Astrocyte (in vitro differentiated cells and primary cell): ENCODE measurements at places on chromosomes 6 and 20. TPM values are rescaled to one million over a fixed set of nuclear protein-coding genes. Genes with fewer than 3 reads are reported as not detected.
A peak's percentile ranks its signal among the peaks of the same experiment; 100 is the strongest.

GRCh38 chr6:100084991-100085364 lies 91.0 kb upstream of the MCHR2 start:
- peak; percentile 39 for DNase-seq

GRCh38 chr6:87806635-87807034 lies 104.6 kb upstream of the AKIRIN2 start:
- DNase-seq: no peak

DNA sequence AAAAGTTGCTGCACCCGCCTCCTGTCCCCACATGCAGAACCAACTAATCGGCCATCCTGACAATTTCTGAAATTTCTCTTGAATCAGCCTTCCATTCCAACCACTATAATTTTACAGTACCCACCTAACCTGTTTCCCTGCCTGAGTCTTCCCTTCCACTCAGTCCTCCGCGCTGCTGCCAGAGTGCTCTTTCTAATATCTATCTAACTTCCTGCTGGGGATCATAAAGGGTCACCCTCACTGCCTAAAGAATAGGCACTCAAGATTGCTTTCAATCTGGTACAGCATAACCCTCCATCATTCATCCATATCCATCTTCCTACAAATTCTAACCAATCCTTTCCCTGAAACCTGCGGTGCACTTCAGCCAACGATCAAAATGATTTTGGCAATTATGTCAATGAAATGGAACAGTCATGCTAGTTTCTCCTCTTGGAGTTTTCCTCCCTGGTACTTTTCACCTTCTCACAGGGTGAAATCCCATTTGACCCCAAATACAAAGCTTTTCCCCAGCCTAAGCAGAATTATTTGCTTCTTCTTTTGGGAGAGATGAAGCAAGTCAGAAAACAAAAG lies 117.5 kb upstream of the BEND6 start:
- DNase-seq: no peak

- no peak for DNase-seq
Measured at GRCh38 chr20:15930311-15931305, 642.6 kb downstream of the KIF16B start.

GRCh38 chr6:150579611-150580010 lies 20.1 kb upstream of the PLEKHG1 start:
- DNase-seq: no peak

GRCh38 chr20:32877507-32877906 lies 18.8 kb downstream of the EFCAB8 start:
- peak; percentile 42 for DNase-seq

- DNase-seq: no peak
Measured at GRCh38 chr6:23325065-23325464, 755.7 kb downstream of the HDGFL1 start.

GRCh38 chr20:44057698-44058675 lies 129.0 kb downstream of the JPH2 start:
- peak; percentile 18 for DNase-seq

- peak; percentile 53 for DNase-seq
Measured at GRCh38 chr20:3430376-3431069, 23.1 kb upstream of the DNAAF9 start.

DNA sequence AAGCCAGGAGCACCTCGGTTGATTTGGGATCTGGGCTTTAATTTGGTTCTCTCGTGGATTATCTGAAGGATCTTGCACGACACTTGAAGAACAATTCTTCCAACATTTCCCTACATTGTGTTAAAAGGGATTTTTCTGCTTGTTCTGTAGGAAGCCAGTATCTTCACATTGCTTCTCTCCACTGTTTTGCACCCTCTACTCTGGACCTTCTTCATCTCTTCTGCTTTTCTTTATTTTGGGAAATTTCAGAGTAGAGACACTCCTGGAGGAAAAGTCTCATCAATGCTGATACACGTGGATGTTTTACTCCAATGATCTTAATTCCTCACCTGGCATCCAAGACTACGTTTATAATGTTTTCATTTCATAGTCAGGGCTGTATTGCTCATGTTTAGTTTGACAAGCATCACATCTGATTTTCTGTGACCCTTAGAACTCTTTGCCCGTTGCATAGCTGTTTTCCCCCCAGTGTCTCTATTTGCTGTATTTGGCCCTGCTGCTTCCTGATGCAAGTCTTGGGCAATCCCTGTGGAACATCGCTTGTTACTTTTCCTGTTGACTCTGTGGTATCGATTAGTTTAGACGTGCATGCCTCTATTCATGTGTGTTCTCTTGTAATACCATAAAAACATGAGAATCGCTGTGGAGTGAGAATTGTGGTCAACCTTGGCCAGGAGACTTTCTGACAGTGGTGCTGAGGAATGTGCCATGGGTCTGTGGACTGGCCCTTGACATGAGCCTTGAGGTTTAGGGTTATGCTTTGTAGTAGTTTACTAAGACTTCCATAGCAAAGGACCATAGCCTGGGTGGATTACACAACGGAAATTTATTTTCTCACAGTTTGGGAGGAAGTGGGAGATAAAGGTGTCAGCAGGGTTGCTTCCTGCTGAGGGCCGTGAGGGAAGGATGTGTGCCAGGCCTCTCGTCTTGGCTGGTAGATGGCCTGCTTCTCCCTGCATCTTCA lies 12.5 kb downstream of the PLCB1 start:
- DNase-seq: peak; percentile 92

- no peak for DNase-seq
Measured at GRCh38 chr6:16380220-16380809, 141.9 kb downstream of the GMPR start.

DNA sequence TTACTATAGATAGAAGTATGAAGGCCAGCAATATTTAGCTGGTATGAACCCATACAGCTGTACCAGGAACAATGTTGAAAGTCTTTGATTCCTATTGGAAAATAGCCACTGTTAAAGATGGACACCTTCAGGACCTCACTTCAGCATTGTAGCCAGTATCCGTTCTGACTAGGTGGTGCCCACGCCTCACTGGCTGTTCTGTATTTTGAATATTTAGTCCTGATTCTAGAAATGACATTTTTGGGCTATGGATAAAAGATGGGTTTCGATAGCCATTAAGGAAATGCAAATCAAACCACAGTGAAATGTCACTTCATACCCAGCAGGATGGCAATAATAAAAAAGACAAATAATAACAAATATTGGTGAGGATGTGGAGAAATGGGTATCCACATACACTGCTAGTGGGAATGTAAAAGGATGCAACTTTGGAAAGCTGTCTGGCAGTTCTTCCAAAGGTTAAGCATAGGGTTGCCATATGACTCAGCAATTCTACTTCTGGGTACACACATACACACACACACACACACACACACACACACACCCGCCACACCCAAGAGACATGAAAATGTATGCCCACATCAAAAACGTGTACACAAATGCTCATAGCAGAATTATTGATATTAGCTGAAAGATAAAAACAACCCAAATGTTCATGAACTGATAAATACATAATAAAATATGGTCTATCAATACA lies 56.8 kb downstream of the UTRN start:
- no peak for DNase-seq

DNA sequence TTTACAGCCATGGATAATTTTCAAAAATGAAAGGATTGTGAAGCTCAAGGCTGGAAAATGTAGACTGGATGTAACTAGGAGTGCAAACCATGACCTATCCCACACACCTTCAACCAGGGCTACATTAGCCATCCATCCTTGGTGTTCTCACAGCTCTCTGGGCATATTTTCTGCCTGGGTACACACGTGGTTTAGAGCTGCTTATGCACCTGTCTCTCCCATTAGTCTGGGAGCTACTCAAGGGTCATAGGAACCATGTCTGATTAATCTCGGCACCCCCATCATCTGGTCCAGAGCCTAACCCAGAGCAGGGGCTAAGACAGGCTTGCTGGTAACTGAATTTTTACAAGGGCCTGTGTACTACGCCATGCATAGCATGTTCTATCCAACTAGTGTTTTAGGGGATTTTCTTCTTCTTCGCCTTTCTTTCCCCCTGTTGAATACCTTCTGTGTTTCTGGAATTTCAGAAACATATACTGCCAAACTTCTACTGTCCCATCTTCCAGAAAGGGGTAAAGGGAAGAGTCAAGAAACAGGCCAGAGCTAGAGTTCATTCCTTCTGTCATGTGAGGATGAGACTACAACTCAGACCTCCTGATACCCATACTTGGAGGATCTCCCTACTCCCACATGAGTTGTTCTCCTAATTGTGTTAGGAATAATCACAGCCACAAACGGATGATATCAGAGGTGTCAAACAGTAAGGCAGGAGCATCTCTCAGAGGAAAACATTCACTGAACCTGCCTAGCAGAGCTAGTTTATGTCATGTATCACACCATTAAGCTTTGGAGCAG lies 25.4 kb upstream of the FAM83C start:
- no peak for DNase-seq

- DNase-seq: no peak
Measured at GRCh38 chr20:32365564-32365963, 7.4 kb downstream of the ASXL1 start.

- DNase-seq: peak; percentile 69
Measured at GRCh38 chr6:21942897-21943296, 349.3 kb downstream of the SOX4 start.

DNA sequence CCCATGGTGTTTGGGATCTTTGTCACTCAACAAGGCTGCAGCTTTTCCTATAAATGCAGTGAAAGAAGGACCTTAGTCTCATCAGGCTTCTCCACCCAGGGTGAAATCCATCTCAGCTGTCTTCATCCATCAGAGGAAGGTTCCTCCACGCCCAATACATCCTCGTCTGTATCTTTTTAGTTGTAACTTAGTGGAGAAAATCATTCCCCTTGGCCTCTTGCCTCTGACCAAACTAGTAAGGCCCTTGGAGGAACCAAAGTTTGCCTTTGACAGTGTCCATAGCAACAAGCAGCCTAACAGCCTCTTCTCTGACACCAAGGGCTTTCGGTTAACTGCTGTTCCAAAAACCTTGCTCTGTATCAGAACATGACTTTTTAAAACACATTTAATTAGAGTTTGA lies 230.3 kb upstream of the ECI2 start:
- DNase-seq: no peak

DNA sequence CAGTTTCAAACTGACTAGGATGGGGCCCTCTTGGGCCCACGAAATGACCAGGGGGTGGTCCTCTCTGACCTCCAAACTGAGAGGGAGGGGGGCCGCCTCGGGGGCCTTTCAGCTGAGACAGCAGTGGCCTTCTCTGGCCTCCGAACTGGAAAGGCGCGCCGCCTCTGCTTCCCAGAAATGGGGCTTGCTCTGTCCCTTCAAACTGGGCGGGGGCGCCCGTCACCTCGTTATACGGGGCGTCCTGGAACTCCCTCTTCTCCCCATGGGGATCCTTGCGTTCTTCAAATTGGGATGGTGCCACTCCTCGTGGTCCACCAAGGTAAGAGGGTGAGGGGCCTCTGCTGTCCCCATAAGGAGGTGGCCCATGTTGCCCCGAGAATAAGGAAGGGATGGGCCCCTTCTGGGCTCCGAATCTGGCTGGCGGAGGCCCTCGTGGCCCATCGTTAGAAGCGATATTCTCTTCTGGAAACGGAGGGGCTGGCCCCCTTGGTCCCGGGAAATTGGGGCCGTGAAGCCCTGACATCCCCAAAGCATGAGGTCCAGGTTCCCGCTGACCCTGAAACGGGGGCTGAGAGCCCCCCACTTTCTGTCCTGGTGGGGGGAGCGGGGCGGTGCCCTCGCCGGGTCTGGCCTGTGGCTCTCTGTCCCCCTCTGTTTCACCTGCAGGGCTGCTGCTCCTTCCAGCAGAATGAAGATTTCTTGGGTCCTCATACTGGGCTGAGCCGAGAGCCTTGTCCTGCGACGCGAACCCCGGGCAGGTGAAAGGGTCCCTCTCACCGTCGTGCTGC lies 18.7 kb upstream of the TCFL5 start:
- no peak for DNase-seq

Gene ADGRB3
- total RNA-seq: 0.77 and 0.87 TPM in 2 replicates

Gene MCHR2
- not detected in 2 replicates for total RNA-seq

Gene PAX1
- not detected in 2 replicates for total RNA-seq

Gene CARMIL1
- 19.1 and 21.3 TPM in 2 replicates for total RNA-seq

Gene TRIM10
- total RNA-seq: not detected in 2 replicates

Gene RBM24
- total RNA-seq: 18.2 and 22.7 TPM in 2 replicates
